ENCODE measurements at places on chromosomes 2 and 18.

DNA sequence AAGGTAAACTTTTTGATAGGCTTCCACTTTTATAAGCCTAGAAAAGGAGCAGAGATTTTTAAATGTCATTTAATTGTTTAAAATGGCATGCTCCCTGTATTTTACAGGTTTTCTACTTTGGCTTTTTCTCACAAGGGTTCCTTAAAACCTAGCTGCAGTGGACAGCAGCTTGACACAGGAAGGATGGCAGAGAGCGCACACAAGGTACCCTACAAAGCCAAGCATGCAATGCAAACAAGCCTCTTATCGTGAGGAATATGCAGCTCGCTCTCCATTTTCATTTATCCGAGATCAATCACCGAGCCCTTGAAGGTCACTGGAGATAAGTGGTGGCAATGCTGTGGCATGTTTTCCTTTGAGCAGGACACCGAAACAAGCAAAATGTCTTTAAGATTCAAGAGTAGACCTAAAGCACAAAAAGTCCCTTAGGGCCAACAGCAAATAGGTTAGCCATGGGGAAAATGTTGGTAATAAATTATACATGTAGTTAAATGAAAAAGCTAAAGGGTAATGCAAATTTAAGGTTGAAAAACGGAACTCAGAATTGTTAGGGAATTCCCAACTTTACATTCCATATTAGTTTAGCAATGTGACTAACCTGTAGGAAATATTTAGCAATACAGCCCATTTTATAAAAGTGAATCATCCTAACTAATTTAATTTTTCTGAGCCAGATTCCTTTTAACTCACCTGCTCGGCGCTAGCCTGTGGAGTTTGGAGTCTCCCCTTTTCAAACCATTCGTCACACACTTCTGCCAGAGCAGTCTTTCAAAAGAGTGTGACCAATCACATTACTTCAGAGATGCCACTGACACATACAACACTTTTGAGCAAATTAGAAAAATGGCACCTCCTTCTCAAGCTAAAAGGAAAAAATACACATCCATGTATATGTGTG, 337.9 kb upstream of the PKDCC start:
- no peak overlapping the region for H3K27ac ChIP-seq
- H3K4me1 ChIP-seq: no peaks in the 10 kb centered on the region
- no peak overlapping the region for H3K4me3 ChIP-seq
- peaks cover 12% of the 10 kb centered on the region for H3K27me3 ChIP-seq
- DNase-seq: no peak

GRCh38 chr2:118823633-118824032, 23.8 kb downstream of the EN1 start:
- H3K4me3 ChIP-seq: no peak overlapping the region
- no peak for DNase-seq
- H3K4me1 ChIP-seq: peaks cover 1% of the 10 kb centered on the region
- H3K27ac ChIP-seq: no peak overlapping the region
- no peaks in the 10 kb centered on the region for H3K36me3 ChIP-seq

DNA sequence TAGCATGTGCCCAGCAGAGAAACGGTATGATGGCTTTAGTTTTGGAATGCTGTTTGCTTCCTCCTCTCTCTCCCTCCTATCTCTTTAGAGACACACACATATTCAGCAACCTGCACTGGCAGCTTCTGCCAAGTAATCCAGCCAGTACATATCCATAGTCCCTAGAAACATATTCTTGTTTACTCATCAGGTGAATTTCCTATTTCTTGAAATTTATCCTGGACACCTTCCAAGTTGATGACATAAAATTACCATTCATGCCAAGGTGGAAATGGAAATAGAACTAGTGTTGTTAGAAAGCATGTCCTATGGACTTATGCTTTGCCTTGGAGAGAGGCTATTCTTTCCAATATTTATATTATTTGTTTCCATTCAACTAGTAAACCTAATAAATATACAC, 50.9 kb upstream of the RGPD4 start:
- no peak overlapping the region for H3K27ac ChIP-seq
- H3K4me1 ChIP-seq: no peaks in the 10 kb centered on the region

- no peaks in the 10 kb centered on the region for H3K27me3 ChIP-seq
- DNase-seq: no peak
- H3K36me3 ChIP-seq: peaks cover 57% of the 10 kb centered on the region
- H3K4me3 ChIP-seq: no peak overlapping the region
- H3K4me1 ChIP-seq: peaks cover 9% of the 10 kb centered on the region
Observed at GRCh38 chr2:20035955-20036666, 15.3 kb downstream of the LAPTM4A start.

- no peak for DNase-seq
- H3K36me3 ChIP-seq: no peaks in the 10 kb centered on the region
- peaks cover 74% of the 10 kb centered on the region for H3K4me1 ChIP-seq
- H3K4me3 ChIP-seq: no peak overlapping the region
- H3K27ac ChIP-seq: peak overlapping the region; percentile 31
Observed at GRCh38 chr18:13379930-13380690, 161.6 kb downstream of the LDLRAD4 start.

- no peak overlapping the region for H3K27ac ChIP-seq
- H3K27me3 ChIP-seq: peaks cover 2% of the 10 kb centered on the region
- no peak overlapping the region for H3K4me3 ChIP-seq
- DNase-seq: no peak
- H3K4me1 ChIP-seq: no peaks in the 10 kb centered on the region
Observed at GRCh38 chr2:109694190-109694589, 80.0 kb downstream of the SOWAHC start.

GRCh38 chr2:23480957-23481797, 96.2 kb downstream of the KLHL29 start:
- peaks cover 51% of the 10 kb centered on the region for H3K27me3 ChIP-seq
- H3K36me3 ChIP-seq: no peaks in the 10 kb centered on the region
- no peaks in the 10 kb centered on the region for H3K4me1 ChIP-seq
- H3K4me3 ChIP-seq: no peak overlapping the region
- no peak for DNase-seq

- H3K36me3 ChIP-seq: peaks cover 45% of the 10 kb centered on the region
- H3K27me3 ChIP-seq: no peaks in the 10 kb centered on the region
- no peak for DNase-seq
- H3K4me1 ChIP-seq: peaks cover 11% of the 10 kb centered on the region
Observed at GRCh38 chr2:239138610-239139009, 262.2 kb downstream of the HDAC4 start.

DNA sequence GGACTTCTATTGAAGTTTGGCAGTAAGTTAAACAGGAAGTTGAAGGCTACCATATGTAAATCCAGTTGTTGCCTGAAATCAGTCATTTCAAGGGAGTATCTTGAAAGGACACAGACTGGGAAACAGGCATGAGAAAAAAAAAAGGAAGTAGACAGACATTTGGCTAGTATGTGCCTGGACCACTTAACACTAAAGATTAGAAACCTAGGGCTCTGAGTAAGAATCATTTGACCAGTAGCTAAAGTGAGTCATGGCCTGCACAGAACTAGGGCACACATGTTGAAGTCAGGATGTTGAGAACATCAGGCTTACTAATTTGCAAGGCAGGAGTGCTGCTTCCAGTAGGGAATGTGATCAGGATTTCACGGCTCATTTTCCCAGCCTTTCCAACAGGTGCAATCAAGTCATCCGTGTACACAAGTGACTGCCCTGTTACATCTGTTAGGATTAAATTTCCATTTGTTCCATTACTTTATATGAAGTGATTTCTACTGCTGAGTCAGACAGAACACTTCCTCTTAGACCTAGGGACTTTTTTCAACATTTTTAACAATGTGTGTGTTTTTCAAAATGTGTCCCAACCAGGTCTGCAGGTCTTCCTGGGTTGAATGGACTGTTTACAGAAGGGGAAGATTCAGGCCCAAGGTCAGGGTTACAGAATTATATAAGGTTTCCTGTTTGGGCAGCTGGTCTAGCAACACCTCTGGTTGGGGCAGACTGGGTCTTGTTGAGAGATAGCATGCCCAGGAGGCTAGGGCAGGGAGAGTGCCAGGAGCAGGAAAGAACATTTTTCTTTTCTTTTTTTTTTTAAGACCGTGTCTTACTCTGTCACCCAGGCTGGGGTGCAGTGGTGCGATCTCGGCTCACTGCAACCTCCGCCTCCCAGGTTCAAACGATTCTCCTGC, 145.6 kb downstream of the TGIF1 start:
- peak; percentile 35 for DNase-seq
- H3K4me3 ChIP-seq: peak overlapping the region; percentile 93
- peaks cover 54% of the 10 kb centered on the region for H3K4me1 ChIP-seq
- peaks cover 31% of the 10 kb centered on the region for H3K36me3 ChIP-seq

GRCh38 chr18:53864770-53865169, 359.7 kb downstream of the MBD2 start:
- H3K27me3 ChIP-seq: no peaks in the 10 kb centered on the region
- H3K4me3 ChIP-seq: no peak overlapping the region
- H3K27ac ChIP-seq: no peak overlapping the region
- H3K36me3 ChIP-seq: no peaks in the 10 kb centered on the region

DNA sequence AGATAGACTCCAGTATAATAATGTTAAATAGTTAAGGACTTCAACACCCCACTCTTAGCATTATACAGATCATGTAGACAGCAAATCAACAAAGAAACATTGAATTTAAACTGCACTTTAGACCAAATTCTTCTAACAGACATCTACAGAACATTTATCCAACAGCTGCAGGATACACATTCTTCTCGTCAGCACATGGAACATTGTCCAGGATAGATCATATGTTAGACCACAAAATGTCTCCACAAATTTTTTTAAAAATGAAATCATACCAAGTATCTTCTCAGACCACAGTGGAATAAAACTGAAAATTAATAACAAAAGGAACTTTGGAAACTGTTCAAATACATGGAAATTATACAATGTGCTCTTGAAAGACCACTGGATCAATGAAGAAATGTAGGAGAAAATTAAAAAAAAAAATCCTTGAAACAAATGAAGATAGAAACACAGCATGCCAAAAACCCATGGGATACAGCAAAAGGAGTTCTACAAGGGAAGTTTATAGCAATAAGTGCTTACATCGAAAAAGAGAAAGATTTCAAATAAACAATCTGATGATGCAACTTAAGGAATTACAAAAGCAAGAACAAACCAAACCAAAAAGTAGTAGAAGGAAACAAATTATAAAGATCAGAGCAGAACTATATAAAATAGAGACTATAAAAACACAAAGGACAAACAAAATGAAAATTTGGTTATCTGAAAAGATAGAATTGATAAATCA, 12.3 kb upstream of the SPP2 start:
- H3K27ac ChIP-seq: no peak overlapping the region
- DNase-seq: no peak
- peaks cover 2% of the 10 kb centered on the region for H3K4me1 ChIP-seq
- H3K36me3 ChIP-seq: peaks cover 3% of the 10 kb centered on the region
- H3K4me3 ChIP-seq: no peak overlapping the region

GRCh38 chr18:21682371-21683051, 22.1 kb downstream of the ABHD3 start:
- H3K4me1 ChIP-seq: peaks cover 3% of the 10 kb centered on the region
- H3K27ac ChIP-seq: no peak overlapping the region
- DNase-seq: peak; percentile 45
- H3K36me3 ChIP-seq: peaks cover 21% of the 10 kb centered on the region
- H3K4me3 ChIP-seq: no peak overlapping the region
- H3K27me3 ChIP-seq: no peaks in the 10 kb centered on the region

GRCh38 chr2:46296216-46296839, 879 bp upstream of the EPAS1 start:
- no peak overlapping the region for H3K27ac ChIP-seq
- no peaks in the 10 kb centered on the region for H3K36me3 ChIP-seq
- H3K27me3 ChIP-seq: peaks cover 69% of the 10 kb centered on the region

DNA sequence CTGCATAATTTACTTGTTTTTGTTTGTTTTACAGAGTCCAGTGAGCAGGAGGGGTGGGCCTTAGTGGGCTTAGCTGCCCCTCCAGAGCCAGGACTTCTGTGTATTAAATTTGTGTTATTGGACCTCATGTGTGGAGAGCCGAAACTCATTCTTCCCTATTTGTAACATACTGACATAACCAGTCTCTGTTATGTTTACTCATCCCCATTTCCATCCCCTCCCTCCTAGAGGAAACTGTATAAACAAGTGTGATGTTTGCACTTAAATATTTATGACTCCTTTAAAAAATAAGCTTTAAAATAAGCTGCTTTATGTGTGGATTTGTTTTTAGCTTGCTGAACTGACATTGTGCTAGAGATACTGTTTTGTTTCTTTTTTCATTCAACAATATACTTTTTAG, 13.8 kb downstream of the ZNF512 start:
- H3K36me3 ChIP-seq: peaks cover 67% of the 10 kb centered on the region
- DNase-seq: no peak
- peaks cover 42% of the 10 kb centered on the region for H3K4me1 ChIP-seq
- no peaks in the 10 kb centered on the region for H3K27me3 ChIP-seq
- H3K27ac ChIP-seq: no peak overlapping the region
- H3K4me3 ChIP-seq: no peak overlapping the region

DNA sequence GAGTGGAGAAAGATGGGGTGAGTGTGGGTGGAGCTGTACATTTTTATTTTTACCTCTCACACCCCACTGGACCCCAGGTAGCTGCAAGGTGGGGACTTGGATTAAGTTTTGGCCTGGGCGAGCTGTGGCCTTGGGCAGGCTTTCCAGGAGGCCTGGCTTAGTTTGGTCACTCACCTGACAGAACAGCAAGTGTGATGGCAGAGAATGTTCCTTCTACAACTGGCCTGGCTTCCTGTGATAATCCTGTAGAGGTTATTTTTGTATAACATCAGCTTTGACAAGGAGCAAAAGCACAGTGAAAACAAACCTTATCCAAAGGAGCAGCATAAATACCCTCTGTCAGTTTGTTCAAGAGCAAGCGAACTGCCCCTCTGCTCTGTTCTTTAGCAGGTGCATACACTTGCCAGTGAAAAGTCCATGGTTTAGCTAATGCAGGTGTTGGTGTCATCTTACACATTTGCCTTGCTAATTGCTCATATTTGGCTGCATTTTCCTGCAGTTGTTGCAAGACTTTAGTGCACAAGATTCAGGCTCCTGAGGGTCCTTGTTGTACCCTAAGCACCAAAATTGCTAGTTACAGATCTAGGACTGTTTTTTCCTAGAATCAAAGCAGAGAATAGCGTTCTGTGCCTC, 6.3 kb downstream of the THNSL2 start:
- peaks cover 1% of the 10 kb centered on the region for H3K36me3 ChIP-seq
- H3K4me1 ChIP-seq: peaks cover 1% of the 10 kb centered on the region
- no peak overlapping the region for H3K27ac ChIP-seq
- H3K4me3 ChIP-seq: no peak overlapping the region

DNA sequence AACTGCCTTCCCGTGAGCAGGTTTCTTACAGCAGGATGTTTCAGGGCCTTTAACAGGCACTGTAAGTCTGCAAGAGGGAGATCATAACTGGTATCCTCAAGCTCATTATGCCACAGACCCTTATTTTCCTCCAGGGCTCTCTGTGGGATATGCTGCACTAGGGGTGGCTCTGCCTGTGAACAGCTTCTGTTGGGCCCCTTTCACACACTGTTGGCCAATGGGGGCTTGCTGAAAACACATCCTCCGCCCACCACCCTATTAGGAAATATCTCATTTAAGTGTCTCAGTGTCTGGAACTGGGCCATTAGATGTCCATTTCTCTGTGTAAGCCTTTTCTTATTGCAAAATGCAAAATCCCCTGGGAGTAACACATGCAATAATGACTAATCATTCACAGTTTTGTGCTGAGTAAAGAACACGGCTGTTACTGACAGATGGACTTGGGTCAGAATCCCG, 414.3 kb upstream of the HS6ST1 start:
- peaks cover 33% of the 10 kb centered on the region for H3K27me3 ChIP-seq
- peaks cover 26% of the 10 kb centered on the region for H3K4me1 ChIP-seq
- H3K4me3 ChIP-seq: no peak overlapping the region
- no peak for DNase-seq
- H3K27ac ChIP-seq: no peak overlapping the region
